ENCODE measurements at places on chromosomes 5 and 9. TPM values are rescaled to one million over a fixed set of nuclear protein-coding genes. Genes with fewer than 3 reads are reported as not detected.

DNA sequence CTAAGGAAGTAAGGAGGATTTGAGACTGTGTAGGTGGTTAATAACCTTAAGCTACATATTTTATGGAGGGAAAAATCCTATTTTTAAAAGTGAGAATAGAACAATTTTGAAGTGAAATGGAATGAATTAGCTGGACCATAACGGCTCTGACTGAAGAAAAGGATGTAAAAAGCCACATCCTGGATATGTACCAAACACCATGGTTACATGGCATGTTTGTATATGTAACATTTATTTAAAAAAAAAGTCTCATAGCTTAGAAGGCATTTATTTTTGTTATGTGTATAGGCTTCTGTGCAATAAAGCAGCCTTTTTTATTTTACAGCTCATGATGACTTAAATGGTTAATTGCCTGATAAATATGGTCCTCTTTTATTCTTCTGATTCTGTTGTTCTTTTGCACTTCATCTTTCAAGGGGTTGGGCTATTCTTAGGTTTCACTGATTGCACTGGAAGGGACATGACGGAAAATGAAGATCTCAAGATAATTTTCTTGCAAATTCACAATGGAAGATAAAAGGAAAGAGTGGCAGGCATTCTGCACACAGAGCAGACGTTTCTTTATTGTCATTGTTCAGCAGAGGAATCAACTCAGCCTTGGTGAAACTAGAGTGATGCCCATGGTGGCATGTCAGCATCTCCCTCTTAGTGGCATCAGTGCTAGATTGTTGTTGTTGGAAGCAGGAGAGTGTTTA is 63.1 kb downstream of the DOCK8 start:
- ATAC-seq: no peak

DNA sequence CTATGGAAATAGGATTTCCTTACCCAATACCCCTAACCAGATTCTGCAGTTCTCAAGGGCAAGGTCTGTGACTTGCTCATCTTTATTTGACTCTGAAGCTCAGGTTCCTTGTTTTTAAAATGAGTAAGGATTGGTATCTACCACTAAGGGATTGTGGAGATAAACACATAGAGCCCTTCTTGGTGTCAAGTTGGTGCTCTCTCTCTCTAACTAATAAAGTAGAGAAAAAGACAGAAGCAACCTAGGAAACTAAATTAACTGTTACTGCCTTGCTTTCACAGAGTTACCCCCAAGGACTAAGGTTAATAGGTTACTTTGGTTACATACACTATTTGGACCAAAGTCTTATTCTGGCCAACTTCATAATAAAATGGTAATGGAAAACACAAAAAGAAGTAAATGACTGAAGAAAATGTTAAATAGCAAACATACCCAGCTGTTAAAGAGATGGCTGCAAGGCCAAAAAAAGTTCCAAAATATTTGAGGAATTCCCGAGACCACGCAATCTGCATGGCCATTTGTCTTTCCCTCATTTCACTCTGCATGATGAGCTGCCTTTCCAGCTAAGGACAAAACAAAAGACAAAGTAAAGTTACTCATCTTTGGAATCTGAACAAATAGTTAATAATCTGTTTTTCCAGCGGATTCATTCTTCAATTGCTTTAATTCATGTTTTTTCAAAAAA is 21.8 kb upstream of the RLN1 start:
- ATAC-seq: no peak

DNA sequence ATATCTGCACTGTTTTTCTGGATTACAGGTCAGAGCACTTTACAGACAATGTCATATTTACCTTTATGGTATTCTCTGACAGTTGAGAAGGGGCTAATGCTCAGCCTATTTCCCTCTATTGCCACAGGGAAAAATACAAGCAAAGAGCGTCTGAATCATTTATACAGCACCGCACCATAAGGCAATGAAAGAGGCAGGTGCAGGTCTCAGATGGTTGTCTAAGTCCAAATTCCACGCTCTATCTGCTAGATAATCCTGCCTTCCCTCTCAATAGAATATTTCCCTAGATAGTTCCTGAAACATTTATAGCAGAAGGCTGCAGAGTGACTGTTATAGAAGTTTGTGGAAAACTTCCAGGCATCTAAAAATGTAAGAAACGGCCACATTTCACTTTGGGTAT is 446.1 kb upstream of the CDH6 start:
- no peak for ATAC-seq

LRRC70 gene
- total RNA-seq: 2.5 TPM
